Vagina (tissue), 2 donors: ENCODE measurements at places on chromosomes 6 and 20.

DNA sequence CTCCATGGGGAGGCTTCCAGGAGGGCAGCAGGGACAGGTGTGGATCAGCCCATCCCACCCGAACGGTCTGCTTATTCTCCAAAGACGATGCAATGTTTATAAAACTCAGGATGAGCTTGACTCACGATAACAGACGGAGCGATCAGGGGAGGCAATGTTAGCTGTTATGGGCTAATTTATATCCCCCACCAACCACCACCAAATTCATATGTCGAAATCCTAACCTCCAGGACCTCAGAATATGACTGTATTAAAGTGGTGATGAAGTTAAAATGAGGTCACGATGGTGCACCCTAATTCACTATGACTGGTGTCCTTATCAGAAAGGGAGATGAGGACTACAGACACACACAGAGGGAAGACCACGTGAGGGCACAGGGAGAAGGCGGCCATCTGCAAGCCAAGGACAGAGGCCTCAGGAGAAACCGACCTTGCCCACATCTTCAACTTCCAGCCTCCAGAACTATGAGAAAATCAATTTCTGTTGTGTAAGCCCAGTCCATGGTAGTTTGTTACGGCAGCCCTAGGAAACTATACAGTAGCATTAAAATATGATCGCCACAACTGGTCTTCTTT, 7.0 kb downstream of the ADTRP start:
- DNase-seq, result peak; percentile 80

DNA sequence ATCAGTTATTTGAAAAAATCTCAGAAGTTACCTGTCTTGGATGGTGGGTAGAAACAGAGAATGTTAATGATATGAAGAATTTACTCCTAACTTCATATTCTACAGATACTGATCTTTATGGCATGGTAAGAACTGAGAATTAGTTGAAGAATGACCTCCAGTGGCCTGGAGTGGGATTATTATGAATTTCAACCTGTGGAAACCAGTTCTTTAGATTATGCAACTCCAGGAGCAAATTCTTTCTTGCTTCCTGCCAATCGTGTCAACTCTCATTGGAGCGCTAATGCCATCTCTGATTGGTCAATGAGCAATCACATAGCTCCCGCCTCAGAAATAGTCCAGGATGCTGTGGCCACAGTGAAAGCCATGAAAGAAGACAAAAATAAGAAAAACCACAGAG, 40.6 kb downstream of the LYRM2 start:
- DNase-seq, result no peak

- DNase-seq, result no peak
These were observed 31.5 kb downstream of the SNX5 start for GRCh38 chr20:17936761-17937732.

DNA sequence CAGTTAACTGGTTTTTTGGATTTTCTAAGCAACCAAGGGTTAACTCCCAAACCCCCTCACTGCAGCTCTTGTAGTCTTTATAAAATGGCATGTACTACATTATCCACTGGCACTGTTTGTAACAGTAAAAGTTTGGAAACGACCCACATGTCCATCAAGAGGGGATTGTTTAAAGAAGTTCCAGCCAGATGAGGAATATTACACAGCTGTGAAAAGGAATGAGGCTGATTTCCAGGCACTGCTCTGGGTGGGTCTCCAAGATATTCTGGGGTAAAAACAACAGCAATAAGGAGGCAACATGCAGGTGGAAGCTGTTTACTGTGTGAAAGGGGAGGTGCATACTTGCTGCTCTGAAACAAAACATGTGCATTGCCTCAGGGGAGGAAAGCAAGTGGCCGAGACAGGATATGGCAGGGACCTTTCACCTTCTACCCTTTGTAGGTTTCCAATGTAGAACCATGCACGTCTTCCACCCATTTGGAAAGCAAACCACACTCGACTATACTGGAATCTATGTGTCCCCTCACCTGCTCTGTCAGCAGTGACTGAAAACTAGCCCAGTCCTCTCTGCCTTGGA, 51.9 kb downstream of the GRM4 start:
- no peak for DNase-seq

DNA sequence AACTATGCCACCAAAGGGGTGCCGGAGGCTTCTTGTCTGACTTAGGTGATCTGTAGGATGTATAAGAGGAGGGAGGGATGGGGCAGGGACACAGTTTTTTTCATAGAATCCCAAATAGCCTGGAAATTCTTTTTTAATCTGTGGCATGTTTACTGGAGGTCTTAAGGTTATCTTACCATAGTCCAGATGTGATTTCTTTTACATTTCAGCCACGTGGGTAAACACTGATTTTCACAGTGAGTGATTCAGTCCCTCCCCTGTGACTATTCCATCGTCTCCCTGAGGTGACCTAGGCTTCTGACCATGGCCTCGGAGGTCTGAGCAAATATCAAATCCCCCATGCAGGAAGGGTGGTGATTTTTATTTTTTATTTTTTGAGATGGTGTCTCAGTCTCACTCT, 67.7 kb downstream of the AKAP12 start:
- DNase-seq, result no peak

DNA sequence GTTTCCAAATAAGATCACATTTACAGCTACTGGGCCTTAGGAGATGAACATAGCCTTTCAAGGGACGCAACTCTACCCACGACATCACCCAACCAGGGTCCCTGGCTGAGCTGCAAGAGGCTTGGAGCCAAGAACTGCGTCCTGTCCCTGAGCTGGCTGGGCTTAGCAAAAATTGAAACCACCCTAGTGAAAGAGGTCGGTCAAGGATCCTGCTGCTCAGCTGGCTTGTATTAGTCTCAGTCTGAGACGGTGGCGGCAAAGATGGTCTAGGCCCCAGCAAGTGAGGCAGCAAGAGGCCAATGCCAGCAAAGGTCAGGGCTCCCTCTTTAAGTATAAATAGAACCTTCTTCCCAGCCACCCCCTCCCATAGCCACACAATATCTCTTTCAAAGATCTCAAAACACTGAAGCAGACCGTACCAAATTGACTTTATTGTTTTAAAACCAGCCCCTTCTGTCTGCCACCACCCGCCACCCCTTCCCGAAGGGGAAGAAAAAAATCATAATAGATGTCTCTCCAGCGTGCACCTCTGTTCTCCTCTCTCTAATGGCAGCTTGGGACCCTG, 140.5 kb downstream of the EYA2 start:
- DNase-seq, result no peak

- DNase-seq, result no peak
These were observed 27.8 kb downstream of the HDDC2 start for GRCh38 chr6:125273965-125274364.

- no peak for DNase-seq
These were observed 448.6 kb upstream of the SOX4 start for GRCh38 chr6:21144928-21145327.

DNA sequence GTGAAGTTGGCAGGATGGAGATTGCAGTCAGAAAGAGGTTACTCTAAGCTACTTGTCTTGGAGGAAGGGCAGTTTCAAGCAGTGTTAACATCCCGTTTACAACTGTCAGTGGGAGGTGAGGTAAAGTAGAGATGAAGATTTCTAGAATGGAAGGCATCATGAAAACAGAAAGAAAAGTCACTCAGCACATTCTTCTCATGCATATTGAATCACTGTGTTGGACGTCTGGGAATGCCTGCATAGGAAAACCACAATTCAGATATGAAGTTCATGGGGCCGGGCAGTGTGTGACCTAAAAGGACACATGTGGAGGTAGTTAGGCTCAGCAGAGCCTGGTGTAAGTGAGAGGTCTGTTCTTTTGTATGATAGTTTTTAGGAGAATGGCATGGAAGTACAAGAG, 73.5 kb upstream of the LAMP5 start:
- no peak for DNase-seq

- DNase-seq, result no peak
These were observed 645.6 kb downstream of the RNF144B start for GRCh38 chr6:19032591-19033295.

DNA sequence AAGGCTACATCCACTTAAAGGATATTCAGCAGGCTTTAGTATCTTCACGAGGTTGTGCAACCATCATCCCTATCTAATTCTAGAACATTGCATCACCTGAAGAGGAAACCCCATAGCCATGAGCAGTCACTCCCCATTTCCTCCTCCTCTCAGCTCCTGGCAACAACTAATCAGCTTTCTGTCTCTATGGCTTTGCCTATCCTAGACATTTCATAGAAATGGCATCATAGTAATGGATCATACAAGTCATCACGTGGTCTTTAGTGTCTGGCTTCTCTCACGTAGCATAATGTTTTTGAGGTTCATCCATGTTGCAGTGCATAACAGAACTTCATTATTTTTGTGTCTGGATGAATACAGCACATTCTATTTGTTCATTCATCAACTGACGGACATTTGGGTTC, 20.5 kb downstream of the SNAI1 start:
- DNase-seq, result no peak

DNA sequence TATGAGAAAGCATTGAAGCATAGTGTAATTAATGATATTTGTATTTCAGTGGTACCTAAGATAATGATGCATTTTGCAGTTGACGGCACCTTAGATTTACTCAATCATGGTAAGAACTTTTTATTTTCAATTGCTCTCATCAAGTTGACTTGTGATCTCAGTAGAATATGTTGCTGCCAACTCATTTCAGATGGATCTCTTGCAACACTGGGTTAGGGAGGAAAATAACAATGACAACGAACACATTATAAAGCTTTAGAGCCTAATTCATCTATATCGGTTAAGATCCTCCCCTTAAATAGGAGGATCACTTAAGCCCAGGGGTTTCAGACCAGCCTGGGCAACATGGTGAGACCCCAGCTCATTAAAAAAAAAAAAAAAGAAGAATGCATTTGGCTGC, 18.0 kb upstream of the TBC1D22B start:
- no peak for DNase-seq

- no peak for DNase-seq
These were observed 386.4 kb upstream of the MMS22L start for GRCh38 chr6:97669191-97670031.
